Daoy (cell line): ENCODE measurements at places on chromosomes 7 and 10. TPM values are rescaled to one million over a fixed set of nuclear protein-coding genes. Genes with fewer than 3 reads are reported as not detected.

FEZF1 gene
- total RNA-seq, result 0.03 and 0.69 TPM in 2 replicates

- no peak for DNase-seq
Observed at GRCh38 chr7:136919820-136920219, 51.4 kb downstream of the CHRM2 start.

GRCh38 chr10:128499486-128499885 lies 373.3 kb upstream of the MKI67 start:
- DNase-seq, result no peak

DNA sequence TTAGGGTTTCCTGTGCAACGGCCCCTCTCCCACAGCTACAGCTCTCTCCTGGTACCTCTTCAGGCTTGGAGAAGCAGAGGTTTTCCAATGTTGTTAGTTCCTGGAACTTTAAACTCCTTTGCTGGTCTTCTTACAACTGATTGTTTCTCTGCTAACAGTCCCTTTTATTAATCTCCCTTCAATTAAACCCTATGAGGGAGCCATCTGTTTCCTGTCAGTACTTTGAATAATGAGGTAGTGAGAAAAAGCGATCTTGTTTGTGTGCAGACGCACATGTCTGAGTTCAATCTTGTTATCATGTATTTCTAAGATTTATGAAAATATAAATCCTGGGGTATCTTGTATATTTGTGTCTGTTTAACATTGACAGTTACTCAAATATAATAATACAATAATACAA lies 102.4 kb downstream of the MDFIC start:
- DNase-seq, result no peak

DNA sequence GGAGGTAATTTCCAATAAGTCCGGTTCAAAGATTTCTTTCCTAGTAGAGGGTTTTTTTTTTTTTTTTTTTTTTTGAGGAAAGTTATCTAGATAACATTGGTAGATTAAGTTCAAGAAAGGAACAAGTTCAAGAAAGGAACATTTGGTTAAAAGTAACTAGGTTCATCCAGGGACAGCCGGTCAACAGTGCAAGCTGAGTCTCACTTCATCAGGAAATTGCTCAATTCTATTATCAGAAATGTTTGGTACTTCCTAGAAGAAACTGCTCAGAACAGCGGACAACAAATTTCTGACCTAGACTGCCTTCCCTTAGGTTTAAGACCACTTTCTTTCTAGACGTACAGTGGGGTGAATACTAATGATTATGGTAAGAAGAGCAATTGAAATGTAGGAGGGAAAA lies 3.7 kb upstream of the IL2RA start:
- DNase-seq, result no peak

- DNase-seq, result no peak
Observed at GRCh38 chr7:12423997-12424745, 20.5 kb upstream of the VWDE start.

DNA sequence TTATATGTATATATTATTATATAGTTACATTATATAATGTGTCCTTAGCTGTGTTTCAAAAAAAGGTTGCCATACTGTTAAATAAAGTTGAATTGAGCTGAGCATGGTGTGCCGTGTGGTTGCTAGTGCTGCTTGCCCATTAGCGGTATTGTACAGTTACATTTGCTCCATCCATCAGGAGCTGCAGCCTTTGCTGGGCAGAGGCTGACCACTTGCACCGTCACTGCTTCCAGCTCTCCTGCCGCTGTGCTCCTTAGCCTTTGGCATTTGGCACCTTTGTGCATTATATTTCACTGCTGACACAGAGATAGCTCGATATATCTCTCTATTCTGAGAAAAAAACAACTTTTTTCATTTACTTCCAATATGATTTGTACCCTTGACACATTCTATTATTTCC lies 372.2 kb downstream of the PHTF2 start:
- DNase-seq, result no peak
